ENCODE measurements at places on chromosomes 13 and 19.

DNA sequence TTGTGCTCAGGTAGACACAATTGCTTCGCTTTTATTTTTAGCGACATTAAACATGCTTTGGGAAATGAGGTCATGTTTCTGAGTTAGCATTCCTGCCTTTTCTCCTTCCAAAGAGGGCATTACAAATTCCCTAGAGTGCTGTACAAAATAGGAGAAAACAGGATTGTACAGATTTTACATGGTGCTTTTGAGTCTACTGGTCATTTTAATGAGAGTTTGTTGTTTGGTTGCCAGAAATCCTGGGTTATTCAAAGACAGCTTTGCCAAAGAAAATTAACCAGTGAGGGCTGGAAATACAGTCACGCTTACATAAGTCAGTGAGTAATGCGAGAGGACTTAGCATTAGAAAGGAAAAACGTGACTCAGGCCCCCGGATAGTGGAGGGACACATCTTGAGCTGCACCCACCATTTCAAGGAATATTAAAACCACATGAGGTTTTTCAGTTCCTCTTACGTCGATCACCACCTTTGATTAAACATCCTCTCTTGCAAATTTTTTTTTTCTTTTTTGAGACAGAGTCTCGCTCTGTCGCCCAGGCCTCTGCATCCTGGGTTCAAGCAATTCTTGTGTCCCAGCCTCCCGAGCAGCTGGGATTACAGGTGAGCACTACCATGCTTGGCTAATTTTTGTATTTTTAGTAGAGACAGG lies 55.4 kb downstream of the SACS start:
- no peak for DNase-seq
- H3K4me3 ChIP-seq: no peak overlapping the region
- H3K4me1 ChIP-seq: peaks cover 23% of the 10 kb centered on the region
- no peaks in the 10 kb centered on the region for H3K27me3 ChIP-seq
- no peaks in the 10 kb centered on the region for H3K36me3 ChIP-seq

GRCh38 chr19:14271840-14272239 lies 65.9 kb upstream of the ADGRL1 start:
- no peaks in the 10 kb centered on the region for H3K36me3 ChIP-seq
- no peaks in the 10 kb centered on the region for H3K4me1 ChIP-seq

DNA sequence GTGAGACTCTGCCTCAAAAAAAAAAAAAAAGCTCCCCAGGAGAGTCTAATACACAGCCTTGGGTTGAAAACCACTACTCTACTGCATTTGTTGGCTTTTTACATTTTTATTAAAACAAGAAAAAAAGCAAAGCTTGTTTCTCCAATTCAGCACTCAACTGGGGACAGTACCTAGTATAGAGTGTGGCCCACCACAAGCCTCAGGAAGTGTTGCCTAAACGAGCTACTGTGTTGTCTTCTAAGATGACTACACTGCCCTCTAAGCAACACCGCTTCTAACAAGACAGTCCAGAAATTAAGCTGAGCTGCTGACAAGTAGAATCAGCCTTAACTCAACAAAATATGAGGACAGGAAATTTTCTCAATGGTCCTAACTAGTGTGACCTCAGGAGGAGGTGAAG lies 522.2 kb downstream of the FGF9 start:
- H3K4me3 ChIP-seq: no peak overlapping the region
- H3K27ac ChIP-seq: no peak overlapping the region
- no peaks in the 10 kb centered on the region for H3K27me3 ChIP-seq
- H3K36me3 ChIP-seq: no peaks in the 10 kb centered on the region
- no peaks in the 10 kb centered on the region for H3K4me1 ChIP-seq

DNA sequence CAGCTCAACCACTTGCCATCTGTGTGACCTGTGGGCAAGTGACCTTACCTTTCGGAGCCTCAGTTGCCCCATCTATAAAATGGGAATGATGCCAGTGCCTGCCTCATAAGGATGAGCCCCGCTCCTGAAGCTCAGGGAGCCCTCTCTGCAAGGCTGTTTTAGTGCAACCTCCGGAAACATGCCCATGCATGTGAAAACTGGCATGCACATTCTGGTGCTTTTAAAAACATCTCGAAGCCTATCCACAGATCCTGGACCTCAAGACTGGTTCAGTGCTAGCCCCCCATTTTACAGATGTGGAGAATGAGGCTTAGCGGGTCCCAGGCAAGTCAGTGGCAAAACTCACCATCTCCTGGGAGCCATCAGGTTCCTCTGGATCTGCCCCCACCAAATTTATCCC lies 5.6 kb downstream of the CADM4 start:
- no peaks in the 10 kb centered on the region for H3K36me3 ChIP-seq
- H3K27ac ChIP-seq: no peak overlapping the region
- no peaks in the 10 kb centered on the region for H3K4me1 ChIP-seq
- peaks cover 8% of the 10 kb centered on the region for H3K27me3 ChIP-seq
- no peak overlapping the region for H3K4me3 ChIP-seq

- no peak for DNase-seq
- no peaks in the 10 kb centered on the region for H3K27me3 ChIP-seq
- H3K36me3 ChIP-seq: no peaks in the 10 kb centered on the region
These were observed 4.8 kb downstream of the STK24 start for GRCh38 chr13:98571955-98572662.

DNA sequence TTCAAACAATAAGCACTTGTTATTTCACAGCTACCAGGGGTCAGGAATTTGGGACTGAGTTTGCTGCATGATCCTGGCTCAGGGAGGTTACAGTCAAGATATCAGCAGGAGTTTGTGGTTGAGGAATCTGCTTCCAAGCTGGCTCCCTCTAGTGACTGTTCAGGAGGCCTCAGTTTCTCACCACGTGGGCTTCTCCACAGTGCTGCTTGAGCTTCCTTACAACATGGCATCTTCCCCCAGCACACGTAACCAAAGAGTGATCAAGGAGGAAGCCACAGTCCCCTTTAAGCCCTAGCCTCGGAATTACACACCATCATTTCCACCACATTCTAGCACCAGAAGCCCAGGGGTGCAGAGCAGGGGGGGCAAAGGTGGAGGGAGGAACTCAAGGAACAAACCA lies 28.8 kb downstream of the CELF5 start:
- H3K27me3 ChIP-seq: no peaks in the 10 kb centered on the region
- no peaks in the 10 kb centered on the region for H3K4me1 ChIP-seq
- H3K27ac ChIP-seq: no peak overlapping the region
- DNase-seq: no peak

DNA sequence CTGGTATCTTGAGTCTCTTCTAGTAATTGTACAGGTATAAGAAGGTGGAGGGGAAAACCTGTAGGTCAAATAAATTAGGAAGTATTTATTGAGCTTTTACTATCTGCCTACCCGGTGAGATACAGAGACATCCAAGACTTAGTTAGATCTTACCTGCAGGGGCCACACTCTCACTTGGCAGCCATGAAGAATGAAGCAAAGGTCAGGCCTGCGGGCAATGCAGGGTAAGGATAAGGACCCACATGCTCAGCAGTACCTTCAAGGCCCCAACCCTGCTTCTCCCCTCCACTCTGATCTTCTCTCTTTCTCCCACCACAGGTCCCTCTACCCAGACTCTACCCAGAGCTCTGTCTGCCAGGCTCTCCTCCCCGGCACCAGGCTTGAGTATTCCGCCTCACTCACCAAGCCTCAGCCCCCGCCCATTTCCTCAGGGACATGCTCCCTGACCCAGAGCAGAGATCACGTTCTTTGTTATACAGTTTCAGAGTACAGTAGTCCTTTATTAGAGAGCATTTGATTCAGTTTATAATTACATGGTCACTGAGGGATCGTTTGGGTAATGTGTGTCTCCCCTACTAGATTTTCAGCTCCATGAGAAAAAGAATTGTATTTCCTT lies 18.9 kb upstream of the CLDN10 start:
- H3K36me3 ChIP-seq: no peaks in the 10 kb centered on the region
- no peak overlapping the region for H3K4me3 ChIP-seq
- H3K27me3 ChIP-seq: no peaks in the 10 kb centered on the region
- H3K27ac ChIP-seq: no peak overlapping the region
- no peaks in the 10 kb centered on the region for H3K4me1 ChIP-seq

- no peak overlapping the region for H3K27ac ChIP-seq
- DNase-seq: no peak
- no peaks in the 10 kb centered on the region for H3K27me3 ChIP-seq
- no peak overlapping the region for H3K4me3 ChIP-seq
- no peaks in the 10 kb centered on the region for H3K4me1 ChIP-seq
These were observed 43.5 kb upstream of the TSC22D1 start for GRCh38 chr13:44619651-44620050.

GRCh38 chr19:51473009-51473707 lies 5.2 kb upstream of the CEACAM18 start:
- peak; percentile 54 for DNase-seq
- no peak overlapping the region for H3K4me3 ChIP-seq
- no peaks in the 10 kb centered on the region for H3K36me3 ChIP-seq
- H3K4me1 ChIP-seq: no peaks in the 10 kb centered on the region
- H3K27ac ChIP-seq: no peak overlapping the region

DNA sequence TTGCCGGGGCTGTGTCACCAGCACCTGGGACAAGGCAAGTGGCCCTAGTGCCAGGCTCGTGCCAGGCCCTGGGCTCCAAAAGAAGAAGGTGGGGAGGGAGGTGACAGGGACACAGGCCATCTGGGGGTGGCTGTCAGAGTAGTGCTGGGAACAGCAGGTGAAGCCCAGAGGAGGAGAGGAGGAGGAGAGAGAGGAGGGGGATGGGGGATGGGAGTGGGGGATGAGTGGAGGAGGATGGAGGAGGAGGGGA lies 18.7 kb downstream of the LSM4 start:
- peaks cover 31% of the 10 kb centered on the region for H3K4me1 ChIP-seq
- H3K27me3 ChIP-seq: no peaks in the 10 kb centered on the region
- H3K4me3 ChIP-seq: peak overlapping the region; percentile 75
- peak overlapping the region; percentile 97 for H3K27ac ChIP-seq
- no peak for DNase-seq

DNA sequence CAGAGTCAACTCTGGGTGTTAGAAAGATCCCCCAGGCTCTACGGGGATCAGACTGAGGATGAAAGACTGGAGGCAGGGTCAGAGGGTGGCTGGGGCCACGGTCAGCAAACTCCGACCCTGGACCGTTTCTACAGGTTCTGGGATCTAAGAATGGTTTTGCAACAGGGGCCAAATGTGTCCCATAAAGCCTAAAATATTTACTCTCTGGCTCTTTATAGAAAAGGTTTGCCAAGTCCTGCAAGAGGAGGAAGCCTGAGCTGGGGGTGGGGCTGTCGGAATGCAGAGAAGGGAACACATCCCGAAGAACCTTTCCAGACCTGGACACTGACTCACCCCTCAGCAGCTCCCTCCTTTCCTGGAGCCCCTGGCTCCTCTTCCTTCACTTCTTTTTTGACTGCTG lies 20.7 kb downstream of the LIG1 start:
- no peaks in the 10 kb centered on the region for H3K36me3 ChIP-seq
- H3K27me3 ChIP-seq: no peaks in the 10 kb centered on the region
- H3K4me1 ChIP-seq: no peaks in the 10 kb centered on the region
- H3K4me3 ChIP-seq: no peak overlapping the region
- DNase-seq: no peak

- H3K36me3 ChIP-seq: no peaks in the 10 kb centered on the region
- H3K27ac ChIP-seq: no peak overlapping the region
- no peaks in the 10 kb centered on the region for H3K27me3 ChIP-seq
- H3K4me1 ChIP-seq: no peaks in the 10 kb centered on the region
- no peak for DNase-seq
These were observed 53.3 kb downstream of the OXGR1 start for GRCh38 chr13:96940961-96941360.

DNA sequence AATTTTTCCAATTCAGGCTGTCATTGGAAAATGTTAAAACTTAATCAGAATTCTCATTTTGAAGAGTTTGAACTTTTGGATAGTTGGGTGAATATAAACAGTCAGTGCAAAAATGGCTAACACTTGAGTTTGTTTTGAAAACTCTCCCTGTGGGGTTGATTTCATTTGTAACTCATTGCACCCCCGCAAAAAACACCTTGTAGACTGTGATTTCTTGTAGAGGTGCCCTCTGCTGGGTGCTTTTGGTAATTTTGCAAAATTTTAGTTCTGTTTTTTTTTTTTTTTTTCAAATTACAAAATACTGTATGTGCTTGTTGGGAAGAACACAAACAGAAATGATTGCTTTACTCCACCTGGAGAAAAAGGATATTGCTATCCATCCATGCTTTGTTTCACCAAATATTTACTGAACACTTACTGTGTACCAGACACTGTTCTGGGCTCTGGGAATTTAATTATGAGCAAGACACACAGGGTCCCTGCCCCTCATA lies 28.2 kb upstream of the GPI start:
- no peaks in the 10 kb centered on the region for H3K27me3 ChIP-seq
- H3K36me3 ChIP-seq: peaks cover 15% of the 10 kb centered on the region
- no peak overlapping the region for H3K27ac ChIP-seq
- DNase-seq: no peak
- H3K4me1 ChIP-seq: no peaks in the 10 kb centered on the region
- no peak overlapping the region for H3K4me3 ChIP-seq

GRCh38 chr13:37047032-37047431 lies 12.5 kb downstream of the SUPT20H start:
- H3K4me1 ChIP-seq: peaks cover 3% of the 10 kb centered on the region
- H3K27ac ChIP-seq: no peak overlapping the region
- DNase-seq: no peak
- H3K27me3 ChIP-seq: no peaks in the 10 kb centered on the region
- no peak overlapping the region for H3K4me3 ChIP-seq
- H3K36me3 ChIP-seq: peaks cover 44% of the 10 kb centered on the region

GRCh38 chr13:22080832-22081231 lies 410.0 kb downstream of the FGF9 start:
- H3K4me3 ChIP-seq: no peak overlapping the region
- no peak overlapping the region for H3K27ac ChIP-seq
- no peaks in the 10 kb centered on the region for H3K27me3 ChIP-seq
- peaks cover 11% of the 10 kb centered on the region for H3K4me1 ChIP-seq

- H3K4me1 ChIP-seq: no peaks in the 10 kb centered on the region
- H3K36me3 ChIP-seq: no peaks in the 10 kb centered on the region
- H3K27me3 ChIP-seq: no peaks in the 10 kb centered on the region
- H3K27ac ChIP-seq: no peak overlapping the region
These were observed 25.9 kb upstream of the OR10H2 start for GRCh38 chr19:15701757-15702533.

DNA sequence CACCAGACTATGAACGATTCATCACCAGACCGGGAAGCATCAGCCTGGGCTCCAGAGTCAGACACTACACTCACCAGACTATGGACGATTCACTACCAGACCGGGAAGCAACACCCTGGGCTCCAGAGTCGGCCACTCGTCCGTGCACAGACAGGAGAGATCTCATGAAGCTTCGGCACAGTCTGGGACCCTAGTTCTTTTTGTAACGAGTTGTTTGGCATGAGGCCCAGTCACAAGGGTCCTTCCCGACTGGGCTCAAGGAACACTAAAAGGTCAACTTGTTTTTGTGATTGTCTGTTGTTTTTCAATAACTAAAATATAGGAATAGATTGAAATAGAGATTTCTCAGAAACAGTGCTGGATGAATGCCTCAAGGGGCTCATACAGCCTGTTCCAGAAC lies 1141.6 kb upstream of the MIR17HG start:
- no peak overlapping the region for H3K27ac ChIP-seq
- no peaks in the 10 kb centered on the region for H3K36me3 ChIP-seq
- H3K4me3 ChIP-seq: no peak overlapping the region
- no peak for DNase-seq
- no peaks in the 10 kb centered on the region for H3K4me1 ChIP-seq

Measured in naive thymus-derived CD4-positive, alpha-beta T cell (primary cell).